ENCODE measurements at places on chromosomes 2 and 18.

DNA sequence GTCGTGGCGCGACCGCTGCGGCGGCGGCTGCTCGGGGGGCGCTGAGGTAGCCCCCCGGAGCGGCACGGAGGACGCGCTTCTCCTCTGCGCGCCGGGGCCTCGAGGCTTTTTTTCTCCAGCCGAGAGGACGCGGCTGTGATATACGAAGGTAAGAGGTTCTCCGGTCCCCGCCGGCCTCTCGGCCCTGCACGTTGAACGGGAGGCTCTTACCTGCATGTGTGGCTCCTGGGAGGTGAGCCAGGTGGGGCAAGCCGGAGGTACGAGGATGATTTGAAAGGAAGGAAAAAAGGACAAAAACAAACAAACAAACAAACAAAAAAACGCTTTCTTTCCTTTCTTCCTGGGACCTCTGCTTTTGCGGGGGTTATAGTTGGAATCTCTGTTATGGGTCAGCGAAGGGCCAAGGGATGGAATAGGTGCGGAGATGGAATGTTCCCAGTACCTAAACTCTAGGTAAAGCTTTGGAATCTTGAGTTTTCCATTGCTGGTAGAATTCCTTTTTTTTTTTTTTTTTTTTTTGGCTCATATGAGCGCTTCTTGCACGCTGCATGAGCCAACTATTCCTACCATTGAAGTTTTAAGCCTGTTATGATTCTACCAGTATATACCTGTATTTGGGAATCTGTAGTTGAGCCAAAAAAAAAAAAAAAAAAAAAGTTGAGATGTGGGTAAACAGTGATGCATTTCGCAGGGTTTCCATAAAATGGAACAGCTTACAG is 674 bp downstream of the PTPN4 start:
- no peak for DNase-seq

- no peak for DNase-seq
These were observed 170.7 kb upstream of the ERBB4 start for GRCh38 chr2:212709280-212709679.

- DNase-seq, result no peak
These were observed 106.6 kb upstream of the STON1 start for GRCh38 chr2:48423376-48423775.

DNA sequence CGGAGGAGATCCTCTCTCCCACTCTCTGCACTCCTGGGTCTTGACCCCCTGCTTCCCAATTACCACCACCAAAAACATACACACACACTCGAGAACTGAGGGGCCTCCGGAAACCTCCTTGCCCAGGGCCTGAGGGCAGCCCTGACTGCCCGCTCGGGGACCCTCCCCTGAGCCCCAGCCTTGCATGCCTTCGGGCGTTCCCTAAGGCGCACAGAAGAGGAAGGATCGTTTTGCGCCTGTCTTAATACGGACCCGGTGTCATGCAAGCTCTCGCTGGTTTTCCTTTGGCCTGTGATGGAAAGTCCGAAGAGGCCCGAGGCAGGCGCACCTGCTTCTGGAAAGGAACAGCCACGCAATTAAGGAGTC is 19.8 kb downstream of the POU3F3 start:
- no peak for DNase-seq

DNA sequence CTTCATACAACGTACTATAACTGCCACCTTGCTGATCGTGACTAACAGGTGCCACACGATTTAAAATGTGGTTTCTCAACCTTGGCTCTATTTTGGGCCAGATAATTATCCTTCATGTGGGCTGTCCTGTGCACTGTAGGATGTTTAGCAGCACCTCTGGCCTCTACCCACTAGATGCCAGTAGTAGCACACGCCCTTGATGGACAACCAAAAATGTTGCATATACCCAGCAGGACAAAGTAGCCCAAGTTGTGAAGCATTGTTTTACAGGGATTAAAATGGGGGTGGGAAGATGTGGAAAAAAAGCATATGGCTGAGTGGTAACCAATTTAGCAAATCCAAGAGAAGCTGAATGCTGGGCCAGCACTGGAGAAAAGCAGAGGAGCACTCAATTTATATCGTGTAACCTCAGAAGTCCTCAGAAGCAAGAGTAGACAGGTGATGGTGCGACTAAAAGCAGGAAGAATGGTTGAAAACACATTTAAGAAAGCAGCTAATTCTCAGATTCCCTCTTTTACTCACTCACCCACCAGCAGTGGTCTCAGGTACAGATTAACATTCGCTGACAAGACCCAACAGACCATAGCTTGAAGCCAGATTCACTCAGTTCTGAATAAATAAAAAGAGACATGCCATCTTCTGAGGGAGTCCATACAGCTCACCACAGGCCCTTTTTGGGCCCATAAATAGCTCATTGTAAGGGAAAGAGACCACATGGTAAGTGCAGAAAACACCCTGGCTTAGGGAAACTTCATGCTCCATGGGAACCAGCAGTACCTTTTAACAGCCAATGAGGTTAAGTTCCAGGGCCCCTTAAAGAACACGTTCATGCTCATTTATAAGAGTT is 50.6 kb downstream of the RAPH1 start:
- peak; percentile 25 for DNase-seq

GRCh38 chr18:54250846-54251261 is 18.5 kb upstream of the POLI start:
- DNase-seq, result no peak

- DNase-seq, result no peak
These were observed 9.6 kb downstream of the STPG4 start for GRCh38 chr2:47145466-47145865.

All from stimulated activated naive CD4-positive, alpha-beta T cell treated with Interleukin-2 at 50 U/mL for 16 hours (primary cell).